ENCODE measurements at places on chromosomes 16 and 17. TPM values are rescaled to one million over a fixed set of nuclear protein-coding genes. Genes with fewer than 3 reads are reported as not detected.

Gene PRSS27
- 1.9 TPM for total RNA-seq

Gene NACA2
- total RNA-seq, result not detected

Gene HGS
- total RNA-seq, result 120 TPM

Gene SOCS3
- total RNA-seq, result 19.6 TPM

Gene GUCY2D
- total RNA-seq, result 0.28 TPM

Gene POLR2C
- total RNA-seq, result 122 TPM

Gene ADAP2
- total RNA-seq, result 9.9 TPM

Gene C16orf96
- 0.14 TPM for total RNA-seq

Gene RAMP2
- total RNA-seq, result not detected

Gene ASGR2
- total RNA-seq, result not detected
